A549 treated with AZD2906 at 1 μM for 4 hours (cell line): ENCODE measurements at places on chromosomes 11 and 22. TPM values are rescaled to one million over a fixed set of nuclear protein-coding genes. Genes with fewer than 3 reads are reported as not detected.

SLC35C1 gene
- total RNA-seq = 28.9 to 34.6 TPM (median 30.7 TPM) in 5 replicates

IL18 gene
- total RNA-seq = 86.2 to 98.7 TPM (median 87.2 TPM) in 5 replicates

HTR3B gene
- total RNA-seq = not detected in 5 replicates

ZNF143 gene
- total RNA-seq = 8.3 to 10.7 TPM (median 9.1 TPM) in 5 replicates

CLMP gene
- total RNA-seq = 16.3 to 25.5 TPM (median 24.1 TPM) in 5 replicates

ABCC8 gene
- 10.1 to 15.6 TPM (median 11.7 TPM) in 5 replicates for total RNA-seq

CALCA gene
- total RNA-seq = 0.08 to 0.15 TPM (median 0.12 TPM) in 3 of 5 replicates, not detected in the others

ANGPTL5 gene
- 0.08 to 0.16 TPM (median 0.14 TPM) in 5 replicates for total RNA-seq

THY1 gene
- 13.3 to 23.6 TPM (median 16.1 TPM) in 5 replicates for total RNA-seq

GAB4 gene
- not detected in 5 replicates for total RNA-seq

TIGD3 gene
- 0.94 to 1.3 TPM (median 1.2 TPM) in 5 replicates for total RNA-seq

CCDC81 gene
- 0.21 to 0.45 TPM (median 0.25 TPM) in 5 replicates for total RNA-seq

SLC22A9 gene
- not detected in 5 replicates for total RNA-seq

SEC14L6 gene
- not detected in 5 replicates for total RNA-seq

OTOG gene
- total RNA-seq = not detected in 5 replicates
